ENCODE measurements at places on chromosomes 12 and 14.

DNA sequence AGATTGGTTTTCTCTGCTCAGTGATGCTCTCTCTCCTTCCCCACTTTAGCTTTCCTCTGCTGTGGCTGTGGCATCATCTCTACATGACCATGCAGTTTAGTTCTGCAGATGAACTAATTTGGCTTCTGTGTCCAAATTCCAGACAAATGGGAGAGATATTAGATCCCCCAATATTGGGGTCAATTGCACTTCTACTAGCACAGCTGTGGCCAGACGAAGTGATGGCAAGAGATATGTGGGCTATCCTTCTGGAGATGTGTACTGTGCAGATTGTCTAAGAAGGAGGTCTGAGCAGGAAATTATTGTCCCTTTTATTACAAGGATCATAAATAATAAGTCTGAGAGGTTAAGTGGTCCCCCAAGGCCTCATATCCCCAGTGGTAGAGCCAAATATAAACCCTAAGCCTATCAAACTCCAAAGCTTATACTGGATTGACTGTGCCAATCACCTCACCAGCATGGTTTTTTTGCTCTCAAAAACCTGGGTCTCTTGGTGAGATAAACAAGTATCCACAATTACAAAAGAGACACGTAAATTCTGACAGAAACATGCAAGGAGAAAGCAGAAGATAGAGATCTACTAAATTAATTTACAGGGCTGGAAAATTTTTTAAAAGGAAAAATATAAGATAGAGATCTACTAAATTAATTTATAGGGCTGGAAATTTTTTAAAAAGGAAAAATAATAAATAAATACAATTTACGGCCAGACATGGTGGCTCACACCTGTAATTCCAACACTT is 29.1 kb upstream of the GCH1 start:
- no peak for DNase-seq

GRCh38 chr12:21888276-21888863 is 52.9 kb downstream of the ABCC9 start:
- DNase-seq: no peak

- DNase-seq: no peak
These were observed 95.3 kb downstream of the STXBP6 start for GRCh38 chr14:24954700-24955037.

- no peak for DNase-seq
These were observed 623 bp upstream of the TSPAN8 start for GRCh38 chr12:71158361-71158882.

DNA sequence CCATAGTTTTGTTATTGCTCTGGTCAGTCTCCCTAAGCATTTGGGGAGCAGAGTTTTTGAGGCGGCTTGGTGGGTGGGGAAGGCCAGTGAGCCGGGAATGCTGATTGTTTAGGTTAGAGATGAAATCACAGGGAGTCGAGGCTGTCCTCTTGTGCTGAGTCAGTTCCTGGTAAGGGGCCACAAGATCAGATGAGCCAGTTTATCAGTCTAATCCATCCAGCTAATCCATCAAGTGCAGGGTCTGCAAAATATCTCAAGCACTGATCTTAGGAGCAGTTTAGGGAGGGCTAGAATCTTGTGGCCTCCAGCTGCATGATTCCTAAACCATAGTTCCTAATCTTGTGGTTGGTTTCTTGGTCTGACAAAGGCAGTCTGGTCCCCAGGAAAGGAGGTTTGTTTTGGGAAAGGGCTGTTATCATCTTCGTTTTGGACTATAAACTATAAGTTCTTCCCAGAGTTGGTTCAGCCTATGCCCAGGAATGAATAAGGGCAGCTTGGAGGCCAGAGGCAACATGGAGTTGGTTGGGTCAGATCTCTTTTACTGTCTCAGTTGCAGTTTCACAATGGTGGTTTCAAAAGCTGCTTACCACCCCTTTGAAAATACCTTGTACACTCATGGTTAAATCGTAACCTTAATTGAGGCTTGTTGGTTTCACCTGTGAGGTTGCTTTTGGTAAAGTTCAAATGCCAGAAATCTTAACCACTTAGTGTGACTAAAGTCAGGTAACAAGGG is 33.6 kb upstream of the HIGD1C start:
- no peak for DNase-seq

Data from AG20443 (cell line).